ENCODE measurements at places on chromosomes 13 and 19. TPM values are rescaled to one million over a fixed set of nuclear protein-coding genes. Genes with fewer than 3 reads are reported as not detected.
A peak's percentile ranks its signal among the peaks of the same experiment; 100 is the strongest.

HOMER3 gene
- polyA plus RNA-seq = 80.1 TPM

KLK8 gene
- polyA plus RNA-seq = not detected

- no peak for DNase-seq
Observed at GRCh38 chr19:10566658-10567410, 1.0 kb upstream of the KRI1 start.

CGB2 gene
- polyA plus RNA-seq = not detected

ZNF610 gene
- 3.7 TPM for polyA plus RNA-seq

POSTN gene
- polyA plus RNA-seq = 1,188 TPM

DNA sequence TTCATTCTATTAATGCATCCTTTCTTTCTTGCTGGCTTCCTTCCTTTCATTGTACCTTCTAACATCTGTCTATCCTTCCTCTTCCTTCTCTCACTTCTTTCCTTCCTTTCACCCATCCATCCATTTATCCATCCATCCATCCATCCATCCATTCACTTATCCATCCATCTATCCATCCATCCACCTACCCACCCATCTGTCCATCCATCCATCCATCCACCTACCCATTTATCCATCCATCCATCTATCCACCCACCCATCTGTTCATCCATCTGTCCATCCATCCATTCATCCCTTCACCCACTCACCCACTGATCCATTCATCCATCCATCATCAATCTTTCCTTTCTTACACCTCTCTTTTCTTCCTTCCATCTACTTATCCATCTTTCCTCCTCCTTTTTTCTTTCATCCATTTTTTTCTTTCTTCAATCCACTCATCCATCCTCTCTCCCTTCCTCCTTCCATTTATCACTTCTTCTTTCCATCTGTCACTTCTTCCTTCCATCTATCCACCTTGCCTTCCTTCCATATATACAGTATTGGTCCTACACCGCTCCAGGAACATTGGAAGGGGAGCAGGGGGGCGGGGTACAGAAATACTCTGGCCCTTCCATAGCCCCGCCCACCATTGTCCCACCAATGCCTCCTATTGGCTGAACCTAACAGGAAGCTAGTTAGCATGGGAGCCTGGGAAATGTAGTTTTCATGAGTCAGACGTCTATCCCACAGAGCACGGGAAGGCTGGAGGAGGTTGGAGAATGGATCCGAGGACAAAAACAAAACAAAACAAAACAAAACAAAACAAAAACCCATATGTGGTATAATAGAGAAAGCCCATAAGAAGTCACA, 45.9 kb downstream of the MBD3L1 start:
- no peak for DNase-seq

FBXO17 gene
- polyA plus RNA-seq = 32.3 TPM

- DNase-seq = no peak
Observed at GRCh38 chr13:109667056-109667455, 119.3 kb downstream of the IRS2 start.

DNA sequence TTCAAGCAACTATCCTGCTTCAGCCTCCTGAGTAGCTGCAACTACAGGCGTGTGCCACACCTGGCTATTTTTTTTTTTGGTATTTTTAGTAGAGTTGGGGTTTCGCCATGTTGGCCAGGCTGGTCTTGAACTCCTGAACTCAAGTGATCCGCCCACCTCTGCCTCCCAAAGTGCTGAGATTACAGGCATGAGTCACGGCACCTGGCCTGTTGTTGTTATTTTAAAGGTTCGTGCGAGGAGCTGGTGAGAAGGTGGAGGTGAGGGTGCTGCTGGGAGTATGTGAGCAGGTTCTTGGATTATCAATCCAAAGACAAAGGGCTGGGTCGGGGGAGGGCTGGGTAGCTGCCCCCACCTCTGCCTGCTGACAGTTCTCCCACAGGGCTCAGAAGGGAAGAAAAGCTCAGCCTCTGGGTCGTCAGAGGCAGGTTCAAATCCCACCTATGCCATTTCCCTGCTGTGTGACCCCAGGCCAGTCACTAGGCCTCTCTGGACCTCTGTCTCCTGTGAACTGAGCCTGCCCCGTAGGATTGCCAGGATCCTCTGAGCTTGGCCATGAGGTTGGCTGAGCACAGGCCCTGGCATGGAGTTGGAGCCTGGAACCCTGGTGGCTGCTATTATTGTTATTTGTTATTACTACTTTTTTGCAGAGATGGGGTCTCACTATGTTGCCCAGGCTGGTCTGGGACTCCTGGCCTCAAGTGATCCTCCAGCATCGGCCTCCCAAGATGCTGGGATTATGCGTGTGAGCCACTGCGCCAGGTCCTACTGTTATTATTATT, 1.5 kb downstream of the CKM start:
- DNase-seq = no peak

GRCh38 chr13:46721054-46721453, 75.9 kb downstream of the ESD start:
- peak; percentile 48 for DNase-seq

SIGLEC6 gene
- polyA plus RNA-seq = not detected

DNA sequence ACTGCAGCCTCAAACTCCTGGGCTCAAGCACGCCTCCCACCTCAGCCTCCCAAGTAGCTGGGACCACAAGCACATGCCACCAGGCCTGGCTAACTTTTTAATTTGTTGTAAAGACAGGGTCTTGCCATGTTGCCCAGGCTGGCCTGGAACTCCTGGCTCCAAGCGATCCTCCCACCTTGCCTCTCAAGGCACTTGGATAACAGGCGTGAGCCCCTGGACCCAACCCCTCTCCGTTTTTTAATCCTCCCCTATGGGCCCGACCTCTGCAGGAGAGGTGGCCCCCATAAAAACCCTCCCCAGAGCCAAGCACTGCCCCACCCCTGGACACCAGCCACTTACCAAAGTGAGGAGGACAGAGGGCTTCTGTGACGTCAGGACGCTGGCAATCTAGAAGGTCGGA, 28.6 kb downstream of the PEPD start:
- no peak for DNase-seq

DNA sequence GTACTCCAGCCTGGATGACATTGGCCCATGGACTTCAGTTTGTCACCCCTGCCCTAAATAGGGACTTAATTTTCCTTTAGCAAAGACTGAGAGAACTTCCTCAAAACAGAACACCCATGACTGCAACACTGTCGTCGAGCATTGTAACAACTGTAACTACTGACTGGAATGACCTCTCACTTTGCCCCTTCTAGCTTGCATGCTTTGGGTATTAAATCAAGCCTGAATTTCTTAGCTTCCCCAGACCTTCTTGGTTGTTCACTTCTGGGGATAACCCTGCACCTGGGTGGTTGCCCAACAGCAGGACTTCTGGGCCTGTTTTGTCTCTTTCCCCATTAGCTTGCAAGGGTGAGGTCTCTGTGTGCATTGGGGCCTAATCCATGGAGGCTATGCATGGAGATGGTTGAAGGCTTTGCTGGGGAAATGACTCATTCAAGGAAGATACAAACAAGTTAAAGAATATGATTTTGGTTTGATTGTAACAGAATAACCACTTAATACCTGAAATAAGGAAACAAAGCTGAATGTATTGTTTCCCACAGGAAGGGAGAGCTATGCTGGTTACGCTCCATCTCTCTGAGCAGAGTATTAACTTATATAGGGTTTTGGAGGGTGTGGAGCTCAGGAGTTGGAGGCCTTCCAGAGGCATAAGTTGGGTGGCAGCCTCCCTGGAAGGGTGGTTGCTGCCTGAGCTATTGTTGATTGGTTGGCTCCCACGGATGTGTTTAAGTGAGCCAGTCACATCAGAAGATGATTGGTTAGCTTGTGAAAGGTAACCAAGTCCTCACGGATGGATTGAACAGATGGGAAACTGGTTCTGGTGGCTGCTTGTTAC, 34.7 kb upstream of the UBAC2 start:
- DNase-seq = no peak

INSL3 gene
- polyA plus RNA-seq = not detected

GRCh38 chr19:55179606-55180484, at the start of gene SYT5:
SYT5 (minus strand) TSS chr19:55180289; CDS start chr19:55179041, 1,248 bp downstream.
- DNase-seq = no peak

DNA sequence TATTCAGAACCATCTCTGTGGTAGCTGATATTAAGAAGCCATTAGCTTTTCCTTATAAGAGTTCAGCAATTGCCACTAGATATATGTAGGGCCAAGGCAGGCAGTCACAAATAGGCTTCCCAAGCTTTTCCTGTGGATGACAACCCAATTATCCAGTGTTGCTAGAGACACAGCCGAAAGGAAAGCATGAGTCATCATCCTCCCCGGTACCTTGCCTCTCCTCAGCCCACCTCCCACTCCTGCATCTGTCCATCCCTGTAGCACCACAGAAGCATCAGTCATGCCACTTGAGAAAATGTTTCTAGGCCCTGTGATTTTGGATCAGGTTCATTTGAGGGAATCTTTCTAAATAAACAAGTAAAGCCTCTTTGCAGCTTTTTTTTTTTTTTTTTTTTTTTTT, 204.3 kb downstream of the DNAJC15 start:
- no peak for DNase-seq

DNA sequence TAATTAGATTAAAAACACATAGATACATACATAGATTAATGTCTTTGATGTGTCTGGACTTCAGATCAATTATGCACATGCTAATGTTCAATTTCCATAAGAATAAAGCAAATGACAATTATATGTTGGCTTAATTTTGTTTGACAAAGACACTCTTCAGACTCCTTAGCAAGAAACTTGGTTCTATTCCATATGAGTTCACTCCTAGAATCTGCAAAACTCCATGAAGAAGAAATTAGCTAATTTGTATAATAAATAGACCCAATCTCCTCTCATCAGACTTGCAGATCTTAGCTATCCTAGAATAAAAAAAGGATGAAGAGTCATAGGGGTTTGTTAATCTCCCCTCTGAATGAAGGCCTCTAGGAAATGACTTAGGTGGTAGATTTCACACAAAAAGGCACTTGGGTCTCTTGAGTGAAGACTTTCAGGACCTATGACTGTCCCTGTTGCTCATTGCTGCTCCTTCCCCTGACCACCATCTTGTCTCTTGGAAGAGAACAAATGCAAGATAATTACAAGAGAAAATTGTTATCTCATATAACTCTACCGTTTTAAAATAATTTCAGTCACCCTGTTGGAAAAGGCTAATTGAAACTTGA, 302.2 kb downstream of the EFNB2 start:
- no peak for DNase-seq

- DNase-seq = no peak
Observed at GRCh38 chr19:1510442-1510806, 2.4 kb downstream of the ADAMTSL5 start.

GRCh38 chr19:34148658-34149185, 23.6 kb upstream of the LSM14A start:
- DNase-seq = no peak

DNA sequence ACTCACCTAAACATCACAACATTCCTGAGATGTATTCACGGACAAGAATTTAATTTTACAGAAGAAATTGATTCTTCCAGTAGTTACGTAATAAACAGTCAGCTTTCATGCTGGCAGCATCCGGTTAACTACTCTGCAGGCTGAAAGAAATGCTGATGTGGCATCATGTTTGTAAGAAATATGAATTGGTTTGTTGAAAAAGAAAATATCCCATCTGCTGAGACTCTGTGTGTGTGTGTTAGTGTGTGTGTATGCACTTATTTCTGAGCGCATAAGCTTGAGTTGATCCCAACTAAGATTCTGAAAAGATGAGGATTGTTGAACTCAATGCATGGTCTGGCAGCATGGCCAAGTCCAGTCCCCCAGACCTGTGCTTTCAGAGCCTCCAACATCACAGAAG, 74.3 kb upstream of the FAM216B start:
- DNase-seq = no peak

ZNF791 gene
- 13.3 TPM for polyA plus RNA-seq

GRCh38 chr19:12720851-12721655, 2.7 kb downstream of the TNPO2 start:
- DNase-seq = no peak

ZNF626 gene
- 18.6 TPM for polyA plus RNA-seq

GRCh38 chr13:59856281-59856810, 307.4 kb downstream of the DIAPH3 start:
- DNase-seq = no peak

GRCh38 chr13:27792393-27793218, at the start of gene GSX1:
GSX1 (plus strand) TSS chr13:27792483; CDS start chr13:27792691, 208 bp downstream.
- peak; percentile 76 for DNase-seq

GRCh38 chr19:35115177-35115951, at the start of gene FXYD3:
FXYD3 (plus strand) TSS chr19:35115823; CDS start chr19:35119377, 3,554 bp downstream.
- no peak for DNase-seq

GRCh38 chr19:13165162-13165997, 15.2 kb downstream of the IER2 start:
- no peak for DNase-seq

ZNF285 gene
- polyA plus RNA-seq = 7.8 TPM

- no peak for DNase-seq
Observed at GRCh38 chr19:33394006-33394722, 20.7 kb downstream of the CEBPG start.

KCNC3 gene
- polyA plus RNA-seq = 1.1 TPM

KCTD15 gene
- polyA plus RNA-seq = 39.0 TPM

- DNase-seq = no peak
Observed at GRCh38 chr13:30337061-30337610, 29.8 kb upstream of the KATNAL1 start.

SEMA6B gene
- 66.0 TPM for polyA plus RNA-seq

DNA sequence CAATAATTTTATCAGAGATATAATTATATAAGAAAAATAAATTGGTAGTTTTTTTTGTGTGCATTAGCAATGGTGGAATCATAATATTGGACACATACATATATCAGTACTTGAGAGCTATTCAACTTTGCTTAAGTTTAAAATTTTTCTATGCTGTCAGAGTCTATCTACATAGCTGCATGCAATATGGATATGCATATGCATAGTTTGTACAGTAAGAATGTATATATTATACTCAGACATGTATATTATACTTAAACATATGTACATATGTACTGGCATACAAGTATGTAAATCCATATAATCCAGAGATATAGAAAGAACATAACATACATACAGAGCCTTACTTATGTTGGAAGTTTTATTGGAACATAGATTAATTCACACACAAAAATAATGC, 1043.2 kb downstream of the EFNB2 start:
- DNase-seq = no peak

DNA sequence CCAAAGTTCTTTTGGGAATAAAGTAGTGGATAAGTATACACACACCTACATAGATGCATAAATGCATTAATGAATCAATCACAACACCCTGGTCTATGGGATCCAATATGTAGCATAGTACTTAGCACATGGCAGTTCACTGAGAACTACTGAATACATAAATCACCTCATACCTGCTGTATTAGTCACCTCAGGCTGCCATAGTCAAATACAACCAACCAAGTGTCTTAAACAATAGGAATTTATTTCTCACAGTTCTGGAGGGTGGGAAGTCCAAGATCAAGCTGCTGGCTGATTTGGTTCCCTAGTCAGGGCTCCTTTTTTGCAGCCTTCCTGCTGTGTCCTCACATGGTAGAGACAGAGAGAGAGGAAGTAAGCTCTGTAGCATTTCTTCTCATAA, 228.2 kb downstream of the NHLRC3 start:
- DNase-seq = no peak

FLT1 gene
- 16.2 TPM for polyA plus RNA-seq

NLRP7 gene
- not detected for polyA plus RNA-seq

GRCh38 chr19:6495947-6496346, 6.2 kb downstream of the TUBB4A start:
- DNase-seq = no peak
